ENCODE measurements at places on chromosomes 3 and 15.

DNA sequence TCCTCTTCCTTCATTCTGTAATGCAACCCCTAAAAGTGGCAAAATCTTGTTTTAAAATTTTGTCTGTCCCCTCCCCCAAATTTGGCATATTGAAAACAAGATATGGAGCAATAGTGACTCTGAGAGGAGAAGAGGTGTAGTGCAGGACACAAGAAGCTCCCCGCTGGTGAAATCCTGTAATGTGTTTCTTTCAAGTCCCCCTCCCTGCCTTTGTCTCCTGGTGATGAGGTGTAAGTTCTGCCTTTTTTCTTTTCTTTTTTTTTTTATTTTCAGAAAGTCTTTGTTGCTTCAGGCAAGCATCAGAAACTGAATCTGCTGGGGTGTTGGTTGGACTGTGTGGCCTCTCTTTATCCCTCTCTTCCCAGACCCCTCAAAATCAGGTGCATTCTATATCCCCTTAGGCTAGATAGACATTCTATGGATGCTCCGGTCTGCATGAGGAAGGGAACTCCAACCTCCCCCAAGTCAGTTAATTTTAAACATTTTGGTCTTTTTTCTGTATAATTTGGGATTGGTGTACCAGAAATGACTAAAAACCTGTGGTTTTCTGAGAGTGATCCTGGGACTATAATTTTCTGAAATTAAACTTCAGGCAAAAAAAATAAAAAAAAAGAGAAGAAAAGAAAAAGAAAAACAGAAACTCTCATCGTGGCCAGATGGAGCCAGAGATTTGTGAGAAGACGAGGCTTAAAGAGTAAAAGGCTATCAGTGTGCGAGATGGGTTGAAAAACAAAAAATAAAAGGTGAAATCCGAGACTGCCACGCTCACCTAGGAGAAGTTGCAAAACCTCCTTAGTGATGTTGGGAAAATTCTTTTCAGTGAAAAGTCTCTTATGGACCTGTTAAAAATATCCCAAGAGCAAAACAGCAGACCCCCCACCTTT, 21.4 kb downstream of the ACKR2 start:
- peak; percentile 34 for DNase-seq

- DNase-seq = no peak
Measured at GRCh38 chr15:77537006-77537405, 95.7 kb downstream of the LINGO1 start.

GRCh38 chr15:100537331-100537730, 8.6 kb upstream of the CERS3 start:
- no peak for DNase-seq

- peak; percentile 70 for DNase-seq
Measured at GRCh38 chr3:148943506-148944205, 47.7 kb upstream of the GYG1 start.

DNA sequence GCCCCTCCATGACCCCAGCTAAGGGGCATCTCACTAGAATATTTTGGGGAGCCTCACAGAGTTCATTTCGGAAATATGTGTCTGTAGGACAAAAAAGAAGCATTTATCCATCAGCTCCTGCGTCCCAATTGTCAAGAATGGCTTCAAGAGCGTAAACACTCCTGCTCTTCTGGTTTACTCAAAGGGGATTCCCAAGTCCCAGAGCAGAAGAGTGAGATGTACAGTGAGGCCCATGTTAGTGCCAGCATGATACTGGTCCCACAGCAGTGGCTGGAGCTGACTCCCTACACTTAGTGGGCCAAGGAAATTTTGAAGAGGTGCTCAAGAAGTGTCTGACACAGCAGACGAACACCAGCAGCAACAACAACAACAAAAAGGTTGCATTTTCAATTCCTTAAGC, 34.9 kb upstream of the ARL8B start:
- DNase-seq = no peak
